HepG2 (cell line): ENCODE measurements at places on chromosomes 11 and 22. TPM values are rescaled to one million over a fixed set of nuclear protein-coding genes. Genes with fewer than 3 reads are reported as not detected.

Gene SGSM1
- not detected in 2 replicates for total RNA-seq

Gene CLDN5
- total RNA-seq, result not detected in 2 replicates

- no peak overlapping the region for H3K27ac ChIP-seq
- no peaks in the 10 kb centered on the region for H3K4me1 ChIP-seq
- DNase-seq, result no peak
Measured at GRCh38 chr11:59716051-59716450, 2.4 kb upstream of the OR10V1 start.

DNA sequence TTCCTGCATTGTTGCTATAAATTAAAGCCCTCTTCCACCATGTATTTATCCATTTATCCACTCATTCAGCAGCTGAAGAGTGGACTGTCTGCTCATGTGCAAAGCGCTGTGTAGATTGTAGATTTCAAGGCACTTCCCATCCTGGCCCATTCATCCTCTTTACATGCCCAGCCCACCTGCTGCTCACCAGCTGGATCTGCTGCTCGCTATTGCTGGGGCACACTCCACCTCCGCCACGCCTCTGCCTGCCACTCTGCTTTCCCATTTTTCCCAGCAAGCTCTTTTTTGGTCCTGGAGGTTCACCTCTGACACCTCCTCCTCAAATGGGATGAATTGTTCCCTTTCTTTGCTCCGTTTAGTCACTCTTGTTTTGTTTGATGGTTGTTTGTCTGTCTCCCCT lies 48.3 kb downstream of the CEP164 start:
- H3K36me3 ChIP-seq, result peaks cover 41% of the 10 kb centered on the region
- H3K4me1 ChIP-seq, result no peaks in the 10 kb centered on the region
- H3K27me3 ChIP-seq, result no peaks in the 10 kb centered on the region
- no peak overlapping the region for H3K4me3 ChIP-seq
- no peak overlapping the region for H3K27ac ChIP-seq

DNA sequence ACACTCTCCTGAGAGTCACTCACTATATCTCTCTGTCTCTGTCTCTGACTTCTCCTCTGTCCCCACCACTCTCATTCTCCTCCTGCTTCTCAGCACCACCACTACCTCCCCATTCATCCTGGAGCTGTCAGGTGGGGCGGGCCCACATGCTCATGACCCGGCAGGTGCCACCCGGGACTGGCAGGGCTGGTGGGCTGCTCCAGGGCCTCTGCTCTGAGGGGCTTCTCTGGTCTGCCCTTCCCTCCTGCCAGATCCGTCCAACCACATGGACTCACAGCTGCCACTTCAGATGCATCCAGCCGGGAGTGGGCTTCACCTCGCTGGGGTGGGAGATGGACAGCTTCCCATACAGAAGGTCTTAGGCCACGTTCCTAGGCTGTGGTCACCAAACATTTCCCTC lies 4.8 kb upstream of the EMID1 start:
- no peak for DNase-seq
- no peak overlapping the region for H3K4me3 ChIP-seq
- H3K27me3 ChIP-seq, result peaks cover 3% of the 10 kb centered on the region
- no peaks in the 10 kb centered on the region for H3K36me3 ChIP-seq
